ENCODE measurements at places on chromosomes 13 and 19.

DNA sequence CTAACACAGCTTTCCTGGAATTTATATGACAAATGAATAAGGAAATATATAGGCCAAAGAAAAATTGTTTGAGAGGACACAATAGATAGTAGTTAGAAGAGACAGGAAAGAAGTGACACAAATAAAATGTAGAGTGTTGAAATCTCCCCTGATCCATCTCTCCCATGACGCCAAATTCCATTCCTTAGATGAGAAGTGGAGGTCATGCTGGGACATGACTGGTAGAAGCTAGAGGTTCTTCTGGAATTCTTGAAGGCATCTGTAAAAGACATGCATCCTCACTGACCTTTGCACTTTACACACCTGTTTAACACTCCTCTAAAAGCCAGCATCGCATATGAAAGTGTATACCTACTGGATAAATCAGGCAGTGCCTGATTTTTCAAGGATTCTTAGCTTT is 67.8 kb downstream of the DGKH start:
- no peak for DNase-seq

GRCh38 chr19:53079313-53079924 is 23.8 kb downstream of the ZNF160 start:
- DNase-seq, result no peak

GRCh38 chr13:33352041-33352440 is 66.5 kb upstream of the STARD13 start:
- DNase-seq, result no peak

- DNase-seq, result no peak
Measured at GRCh38 chr19:45917421-45918091, 3.0 kb upstream of the NANOS2 start.

- DNase-seq, result no peak
Measured at GRCh38 chr19:51901860-51902259, 3.0 kb downstream of the ZNF649 start.

- DNase-seq, result no peak
Measured at GRCh38 chr13:62049992-62050391, 634.3 kb upstream of the PCDH20 start.

DNA sequence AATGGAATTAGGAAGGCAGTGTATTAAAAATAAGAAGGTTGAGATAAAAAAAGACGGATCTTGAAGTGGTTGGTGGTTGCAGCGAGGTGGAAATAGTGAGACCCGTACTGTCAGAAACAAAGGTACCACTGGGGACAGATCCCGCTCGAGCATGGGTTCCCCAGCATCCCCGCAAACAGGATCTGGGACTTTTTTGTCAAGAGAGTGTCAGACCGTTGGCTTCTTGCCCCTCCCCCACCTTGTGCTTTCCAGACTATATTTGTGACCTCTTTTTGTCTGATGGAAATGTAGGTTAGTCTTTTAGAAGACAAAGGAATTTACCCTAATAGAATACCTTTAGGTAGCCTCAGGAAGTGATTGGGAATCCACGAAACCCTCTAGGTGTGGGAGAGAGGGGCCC is 4.2 kb downstream of the GATAD2A start:
- DNase-seq, result no peak

DNA sequence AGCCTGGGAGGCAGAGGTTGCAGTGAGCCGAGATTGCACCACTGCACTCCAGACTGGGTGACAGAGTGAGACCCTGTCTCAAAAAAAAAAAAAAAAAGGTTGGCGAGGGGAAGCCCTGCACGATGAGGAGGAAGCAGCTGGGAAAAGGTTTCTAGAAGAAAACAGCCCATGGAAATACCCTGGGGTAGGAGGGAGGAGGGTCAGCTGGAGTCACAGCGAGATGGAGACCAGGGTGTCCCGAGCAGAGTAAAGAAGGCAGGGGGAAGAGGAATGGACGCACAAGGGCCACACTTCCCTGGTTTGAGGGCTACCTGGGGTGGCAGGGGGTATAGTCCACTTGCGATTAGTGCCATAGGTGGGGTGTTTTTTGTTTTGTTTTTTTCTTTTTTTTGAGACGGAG is 6.4 kb downstream of the KANK3 start:
- no peak for DNase-seq

GRCh38 chr19:571566-571974 is 826 bp upstream of the BSG start:
- peak; percentile 29 for DNase-seq

DNA sequence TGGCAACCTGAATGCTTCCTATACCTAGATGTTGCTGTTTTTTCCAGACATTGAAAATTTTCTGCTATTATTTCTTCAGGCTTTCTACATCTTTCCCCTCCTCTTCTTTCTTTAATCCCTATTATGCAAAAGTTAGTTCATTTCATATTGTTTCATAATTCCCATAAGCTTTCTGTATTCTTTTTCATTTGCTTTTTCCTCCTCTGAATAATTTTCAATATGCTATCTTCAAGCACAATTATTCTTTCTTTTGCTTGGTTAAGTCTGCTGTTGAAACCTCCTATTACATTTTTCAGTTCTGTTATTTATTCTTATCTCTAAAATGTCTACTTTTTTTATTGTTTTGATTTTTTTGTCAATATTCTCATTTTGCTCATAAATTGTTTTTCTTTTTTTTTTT is 947.1 kb upstream of the MIR17HG start:
- DNase-seq, result no peak

DNA sequence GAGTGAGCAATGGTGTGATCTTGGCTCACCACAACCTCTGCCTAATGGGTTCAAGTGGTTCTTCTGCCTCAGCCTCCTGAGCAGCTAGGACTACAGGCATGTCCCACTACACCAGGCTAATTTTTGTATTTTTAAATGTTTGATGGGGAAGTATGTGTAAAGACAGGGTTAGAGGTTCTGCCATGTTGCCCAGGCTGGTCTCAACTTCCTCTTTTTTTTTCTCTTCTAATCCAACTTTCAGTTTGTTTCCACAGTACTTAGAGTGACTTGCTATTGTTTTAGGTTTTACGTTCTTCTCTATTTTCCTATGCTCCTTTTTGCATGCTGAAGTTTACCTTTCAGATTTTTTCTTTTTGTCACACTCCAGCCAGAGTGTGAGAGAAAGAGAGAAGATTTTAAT is 1433.0 kb downstream of the UQCRFS1 start:
- no peak for DNase-seq

DNA sequence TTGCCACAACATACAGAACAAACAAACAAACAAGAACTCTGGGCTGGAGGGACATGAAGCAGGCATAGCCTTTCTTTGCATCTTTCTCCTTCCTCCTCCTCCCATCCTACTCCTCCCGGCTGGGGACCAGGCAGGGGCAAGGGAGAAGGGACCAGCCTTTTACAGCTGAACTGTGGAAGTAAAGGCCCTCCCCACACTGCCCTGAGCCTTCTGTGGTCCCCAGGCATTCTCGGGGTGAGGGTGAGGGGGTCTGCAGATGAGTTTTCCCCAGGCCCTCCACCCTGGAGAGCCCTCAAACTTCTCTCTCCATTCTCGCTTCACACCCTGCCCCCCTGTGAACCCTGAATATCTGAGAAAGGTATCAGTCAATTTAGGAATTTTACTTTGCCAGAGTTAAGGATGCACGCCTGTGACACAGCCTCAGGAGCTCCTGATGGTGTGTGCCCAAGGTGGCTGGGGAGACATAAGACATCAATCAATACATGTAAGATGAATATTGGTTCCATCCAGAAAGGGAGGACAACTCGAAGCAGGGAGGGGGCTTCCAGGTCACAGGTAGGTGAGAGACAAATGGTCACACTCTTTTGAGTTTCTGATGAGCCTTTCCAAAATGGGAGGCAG is 170.9 kb downstream of the COL4A1 start:
- no peak for DNase-seq

DNA sequence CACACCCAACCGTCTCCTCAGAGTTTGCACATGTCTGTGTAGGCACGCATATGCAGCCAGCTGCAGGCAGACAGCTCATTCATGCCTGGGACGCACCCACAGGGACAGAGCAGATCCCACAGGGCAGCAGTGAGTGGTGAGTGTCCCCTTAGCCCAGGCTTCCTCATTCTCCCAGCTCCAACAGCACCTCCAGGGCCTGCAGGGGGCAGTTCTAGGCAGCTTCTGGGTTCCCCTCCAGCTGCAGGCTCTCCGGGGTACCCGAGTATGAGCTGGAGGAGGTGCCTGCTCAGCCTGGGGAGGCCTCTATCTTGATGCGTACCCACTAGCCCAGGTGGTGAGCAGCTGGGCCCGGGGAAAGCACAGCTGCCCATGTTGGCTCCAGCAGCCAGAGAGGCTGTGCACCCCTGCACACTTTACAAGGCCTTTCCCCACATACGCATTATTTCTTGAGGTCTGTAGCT is 1.3 kb upstream of the SHANK1 start:
- no peak for DNase-seq

GRCh38 chr19:32313569-32314265 is 31.7 kb upstream of the ZNF507 start:
- no peak for DNase-seq

DNA sequence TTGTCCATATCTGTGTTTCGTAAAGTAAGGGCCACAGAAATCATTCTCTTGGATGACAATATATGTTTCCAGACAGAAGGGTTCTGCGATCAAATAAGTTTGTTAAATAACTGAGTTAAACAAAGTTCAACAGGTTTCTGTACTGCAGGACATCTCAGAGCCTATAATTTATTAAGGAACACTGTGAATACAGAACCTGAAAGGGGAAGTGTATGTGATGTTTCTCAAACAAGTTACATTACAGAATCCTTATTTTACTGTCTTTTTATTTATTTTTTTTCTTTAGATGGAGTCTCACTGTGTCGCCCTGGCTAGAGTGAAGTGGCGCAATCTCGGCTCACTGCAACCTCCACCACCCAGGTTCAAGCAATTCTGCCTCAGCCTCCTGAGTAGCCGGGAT is 55.4 kb upstream of the GTF2F2 start:
- DNase-seq, result no peak

GRCh38 chr13:110690516-110690915 is 15.4 kb downstream of the CARS2 start:
- DNase-seq, result no peak

GRCh38 chr19:8578642-8579265 is 1.5 kb upstream of the MYO1F start:
- DNase-seq, result peak; percentile 23

DNA sequence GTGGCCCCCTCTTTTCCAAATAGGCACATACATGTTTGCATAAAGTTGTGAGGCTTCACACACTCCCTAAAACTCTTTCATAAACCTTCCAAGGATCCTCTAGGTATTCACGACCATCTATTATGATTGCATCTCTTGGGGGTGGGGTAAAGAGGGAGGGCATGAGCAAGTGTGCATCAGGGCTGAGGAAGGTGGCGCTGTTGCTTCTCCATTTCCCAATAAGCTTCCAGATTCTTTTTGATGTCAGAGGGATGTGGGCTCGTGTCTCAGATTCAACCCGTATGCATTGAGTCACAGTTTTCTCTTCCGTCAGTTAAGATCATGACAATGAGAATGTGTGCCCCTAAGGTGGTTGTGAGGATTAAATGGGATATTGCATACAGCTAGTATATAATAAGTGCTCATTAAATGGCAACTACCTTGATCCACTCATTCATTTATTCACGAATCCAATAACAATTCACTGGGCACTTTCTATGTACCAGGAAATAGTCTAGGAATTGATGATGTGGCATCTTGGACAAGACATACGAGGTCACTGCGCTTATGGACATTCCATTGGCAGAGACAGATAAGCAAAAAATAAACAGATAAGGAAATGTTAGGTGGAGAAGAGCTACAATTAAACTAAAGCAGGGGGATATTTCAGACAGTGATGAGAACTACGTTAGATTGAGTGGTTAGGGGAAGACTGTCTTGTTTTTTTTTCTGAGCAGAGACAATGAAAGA is 10.3 kb downstream of the CYP2B6 start:
- no peak for DNase-seq

DNA sequence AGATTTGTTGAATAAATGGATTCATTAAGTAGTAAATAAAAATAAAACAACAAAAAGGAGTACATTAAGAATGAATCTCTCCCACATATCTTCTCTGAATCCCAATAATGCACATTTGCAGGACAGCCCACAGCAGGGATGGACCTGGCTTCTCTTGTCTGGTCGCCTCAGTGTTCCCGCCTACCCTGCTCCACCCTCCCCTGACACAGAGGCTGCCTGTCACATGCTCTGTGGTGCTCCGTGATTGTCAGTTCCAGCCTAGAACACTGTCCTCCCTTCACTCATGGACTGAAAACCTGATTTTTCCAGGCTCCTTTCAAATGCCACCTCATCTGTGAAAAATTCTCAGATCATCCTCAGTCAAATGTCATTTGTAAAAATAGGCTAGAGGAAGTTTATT is 94.5 kb upstream of the GPR12 start:
- no peak for DNase-seq

- peak; percentile 75 for DNase-seq
Measured at GRCh38 chr19:48511800-48512503, at the start of gene LMTK3. Gene LMTK3, minus strand, starts transcription at chr19:48511835. Its CDS starts 259 bp downstream, at chr19:48511576.

DNA sequence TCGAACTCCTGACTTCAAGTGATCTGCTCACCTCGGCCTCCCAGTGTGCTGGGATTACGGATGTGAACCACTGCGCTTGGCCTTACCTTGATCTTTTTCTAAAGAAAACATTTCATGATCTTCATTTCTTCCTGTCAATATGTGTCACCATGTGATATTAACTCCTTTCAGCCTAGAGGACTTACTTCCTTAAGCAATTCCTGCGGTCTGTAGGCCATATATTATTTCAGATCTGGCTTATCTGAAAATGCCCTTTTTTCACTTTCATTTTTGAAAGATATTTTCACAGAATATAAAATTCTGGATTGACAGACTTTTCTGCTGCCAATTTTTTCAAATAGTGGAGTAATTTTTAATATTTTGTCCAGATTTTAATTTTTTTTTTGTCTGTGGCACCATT is 2.0 kb upstream of the GPR32 start:
- DNase-seq, result no peak

DNA sequence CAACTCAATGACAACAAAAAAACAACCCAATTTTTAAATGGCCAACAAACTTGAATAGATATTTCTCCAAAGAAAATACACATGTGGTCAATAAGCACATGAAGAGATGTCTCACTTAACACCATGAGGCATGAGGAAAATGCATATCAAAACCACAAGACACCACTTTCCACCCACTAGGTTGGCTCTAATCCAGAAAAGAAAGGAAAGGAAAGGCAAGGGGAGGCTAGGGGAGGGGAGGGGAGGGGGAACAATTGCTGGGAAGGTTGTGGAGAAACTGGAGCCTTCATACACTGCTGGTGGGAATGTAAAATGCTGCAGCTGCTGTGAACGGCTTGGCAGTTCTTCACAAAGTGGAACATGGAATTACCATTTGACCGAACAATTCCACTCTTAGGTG is 854.3 kb downstream of the UQCRFS1 start:
- no peak for DNase-seq

Data from NCI-H2081 (cell line).